ENCODE measurements at places on chromosomes 3 and 15.

- DNase-seq = no peak
Observed at GRCh38 chr3:147099076-147099475, 307.3 kb downstream of the ZIC4 start.

GRCh38 chr3:108208831-108209230 lies 13.4 kb downstream of the IFT57 start:
- DNase-seq = no peak

DNA sequence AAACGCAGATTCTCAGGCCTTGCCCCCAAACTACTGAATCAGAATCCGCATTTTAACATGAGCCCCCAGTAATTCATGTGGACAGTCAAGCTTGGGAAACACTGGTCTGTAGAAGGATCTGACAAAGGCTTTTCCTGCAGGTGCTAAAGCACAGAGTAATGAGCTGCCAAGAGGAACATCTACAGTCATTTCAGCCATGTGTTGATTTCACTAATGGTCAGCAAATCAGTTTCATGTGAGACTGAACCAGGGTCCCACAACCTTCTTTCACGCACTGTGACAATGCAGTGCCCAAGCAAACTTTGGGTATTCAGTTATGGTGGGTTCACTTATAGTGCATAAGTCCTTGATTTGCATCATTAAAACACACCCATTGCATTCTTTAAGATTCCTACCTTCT lies 237.6 kb downstream of the TUSC7 start:
- no peak for DNase-seq

DNA sequence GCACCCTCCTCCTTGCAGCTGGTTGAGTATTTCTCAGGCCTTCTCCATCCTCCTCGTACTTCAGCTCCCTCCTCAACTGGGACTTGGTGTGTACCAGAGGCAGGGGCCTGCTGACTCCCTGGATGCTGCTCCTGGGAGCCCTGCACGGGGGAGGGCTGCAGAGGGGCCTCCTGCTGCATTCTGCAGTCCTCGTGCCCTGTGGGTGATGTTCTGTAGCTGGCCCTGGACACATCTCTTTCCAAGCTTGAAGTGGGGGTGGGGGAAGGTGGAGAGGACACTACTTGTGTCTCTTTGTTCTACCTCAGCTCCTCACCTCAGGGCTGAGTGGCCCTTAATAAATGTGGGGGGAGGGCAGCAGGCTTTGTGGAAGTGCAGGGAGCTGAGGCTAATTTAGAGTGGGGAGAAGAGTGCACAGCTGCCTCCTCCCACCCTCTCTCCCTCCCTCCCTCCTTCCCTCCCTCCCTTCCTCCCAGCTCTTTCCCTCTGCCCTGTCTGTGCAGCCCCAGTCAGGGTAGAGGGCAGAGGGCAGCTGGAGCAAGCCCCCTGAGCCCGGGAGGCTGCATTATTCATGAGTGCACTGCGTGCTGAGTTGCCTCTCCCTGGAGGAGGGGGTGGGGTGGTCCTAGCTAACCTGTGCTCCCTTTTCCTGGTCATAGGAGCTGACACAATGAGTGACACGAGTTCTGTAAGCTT lies 3.7 kb upstream of the GRM2 start:
- DNase-seq = no peak

DNA sequence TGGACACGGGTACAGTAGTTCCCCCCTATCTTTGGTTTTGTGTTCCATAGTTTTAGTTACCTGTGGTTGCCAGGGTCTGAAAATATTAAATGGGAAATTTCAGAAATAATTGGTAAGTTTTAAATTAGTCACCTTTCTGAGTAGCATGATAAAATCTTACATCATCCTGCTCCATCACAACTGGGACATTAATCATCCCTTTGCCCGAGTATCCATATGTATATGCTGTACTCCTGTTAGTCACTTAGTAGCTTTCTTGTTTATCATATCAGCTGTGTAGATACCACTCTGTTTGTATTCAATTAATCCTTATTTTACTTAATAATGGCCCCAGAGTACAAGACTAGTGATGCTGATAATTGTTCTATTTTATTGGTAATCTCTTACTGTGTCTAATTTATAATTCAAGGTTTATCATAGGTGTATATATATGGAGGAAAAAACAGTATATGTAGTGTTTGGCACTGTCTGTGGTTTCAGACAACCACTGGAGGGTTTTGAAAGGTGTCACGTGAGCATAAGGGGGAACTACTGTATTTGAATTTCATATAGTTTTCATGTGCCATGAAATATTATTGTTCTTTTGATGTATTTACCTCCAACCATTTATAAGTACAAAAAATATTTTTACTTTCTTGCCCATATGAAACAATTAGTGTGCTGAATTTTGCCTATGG lies 41.4 kb downstream of the CTDSPL2 start:
- no peak for DNase-seq

- DNase-seq = no peak
Observed at GRCh38 chr15:47542312-47542989, 174.9 kb upstream of the SEMA6D start.
